Stimulated activated CD8-positive, alpha-beta memory T cell treated with anti-CD3 and anti-CD28 coated beads, Interleukin-12 subunit alpha, Interleukin-12 subunit beta, amount 100 ng/mL, for 1 hour (primary cell): ENCODE measurements at places on chromosomes 11 and 22.

DNA sequence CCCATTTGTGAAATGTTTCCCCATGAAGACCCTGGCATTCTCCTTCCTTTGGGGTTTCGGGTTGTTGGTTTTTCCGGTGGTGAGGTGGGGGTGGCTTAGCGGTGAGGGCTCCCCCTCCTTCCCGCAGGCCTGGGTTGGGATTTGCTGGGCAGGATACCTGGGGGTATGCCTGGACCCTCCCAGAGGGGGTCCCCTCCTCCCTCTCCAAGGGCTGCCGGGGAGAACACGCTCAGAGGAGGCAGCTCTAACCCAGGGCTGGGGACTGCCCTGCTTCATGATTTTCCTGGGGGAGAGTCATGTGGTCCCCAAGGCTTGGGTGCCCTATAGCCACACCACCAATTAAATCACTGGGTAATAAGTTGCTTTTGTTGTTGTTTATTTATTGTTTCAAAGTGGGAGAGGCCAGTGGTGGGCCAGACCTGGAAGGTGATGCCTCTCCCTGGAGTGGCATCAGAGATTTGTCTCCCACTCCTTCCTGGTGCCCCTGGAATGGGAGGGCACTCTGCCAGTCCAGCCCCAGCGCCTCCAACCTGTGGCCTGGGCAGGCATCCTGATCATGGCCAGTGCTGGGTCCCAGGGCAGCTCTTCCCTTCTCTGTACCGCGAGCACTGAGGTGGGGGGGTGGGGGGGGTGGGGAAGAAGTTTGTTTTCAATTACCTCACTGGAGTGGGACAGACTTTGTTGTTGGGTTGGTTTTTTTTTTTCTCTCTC lies 1.3 kb upstream of the CLCF1 start:
- no peak for DNase-seq

GRCh38 chr11:59271811-59272327 lies 59.1 kb upstream of the MPEG1 start:
- no peak for DNase-seq

GRCh38 chr11:4095509-4096230 lies 1.1 kb downstream of the RRM1 start:
- DNase-seq: no peak

GRCh38 chr11:34745195-34745594 lies 124.3 kb downstream of the EHF start:
- DNase-seq: no peak

GRCh38 chr11:727281-727701 lies 20.0 kb upstream of the TALDO1 start:
- DNase-seq: no peak

GRCh38 chr11:19727246-19727645 lies 14.6 kb downstream of the NAV2 start:
- DNase-seq: no peak

DNA sequence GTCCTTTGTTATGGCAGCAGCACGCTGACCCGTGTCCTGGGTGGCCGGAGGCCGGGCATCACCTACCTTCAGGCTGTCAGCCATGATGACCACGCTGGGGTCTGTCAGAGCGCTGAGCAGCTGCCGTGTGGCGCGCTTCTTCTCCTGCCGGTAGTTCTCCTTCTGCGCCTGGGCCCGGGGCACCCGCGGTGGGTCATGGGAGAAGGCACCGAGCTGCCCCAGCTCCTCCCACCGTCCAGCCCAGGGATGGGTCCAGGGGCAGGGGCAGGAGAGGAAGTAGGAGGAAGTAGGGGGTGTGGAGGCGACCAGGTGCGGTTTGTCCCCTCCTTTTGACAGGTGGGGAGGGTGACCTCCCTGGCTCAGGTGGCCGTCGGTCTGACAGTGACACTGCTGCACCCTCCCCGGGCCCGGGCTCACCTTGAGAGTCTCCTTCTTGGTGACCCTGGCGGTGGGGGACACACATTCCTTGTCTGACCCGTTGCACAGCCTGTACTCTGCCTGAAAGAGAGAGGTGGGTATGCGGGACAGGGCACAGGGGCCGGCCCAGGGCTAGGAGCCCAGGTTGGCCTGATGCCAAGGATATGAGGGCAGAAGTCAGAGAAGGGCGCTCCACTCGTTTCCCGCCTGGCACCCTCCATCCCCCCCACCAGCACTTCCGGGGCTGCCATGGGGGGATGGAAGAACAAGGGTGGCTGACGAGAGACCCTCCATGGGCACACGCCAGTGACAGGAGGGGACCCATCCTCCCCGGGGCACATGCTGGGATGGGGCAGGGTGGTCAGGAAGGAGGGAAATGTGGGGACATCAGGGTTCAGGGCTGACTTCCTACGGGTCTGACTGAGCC lies 43.0 kb downstream of the OSBPL5 start:
- no peak for DNase-seq

GRCh38 chr11:73661035-73661628 lies 14.8 kb downstream of the PLEKHB1 start:
- DNase-seq: peak; percentile 73

DNA sequence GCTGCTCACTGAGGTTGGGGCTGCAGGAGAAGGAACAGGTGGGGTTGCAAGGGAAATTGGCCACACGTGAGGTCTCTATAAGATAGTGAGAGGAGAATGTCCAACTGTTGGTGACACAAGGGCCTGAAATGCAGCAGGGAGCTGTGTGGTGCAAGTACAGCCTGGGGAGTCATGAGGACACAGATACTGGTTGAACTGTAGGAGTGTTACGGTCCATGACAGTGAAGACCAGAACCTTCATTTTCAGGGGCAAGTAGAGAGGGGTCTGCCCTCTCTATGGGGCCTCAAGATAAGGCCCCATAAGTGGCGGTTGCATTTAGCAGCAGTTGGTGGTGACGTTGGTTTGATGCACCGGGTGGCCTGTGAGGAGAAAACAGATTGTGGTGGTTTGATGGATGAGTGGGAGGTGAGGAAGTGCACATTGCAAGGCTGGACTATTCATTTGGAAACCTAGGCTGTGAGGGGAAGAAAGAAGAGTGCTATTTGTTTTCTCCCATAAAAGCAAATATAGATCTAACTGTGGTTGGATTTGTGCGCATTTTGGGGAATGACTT lies 39.4 kb downstream of the MICAL2 start:
- no peak for DNase-seq

GRCh38 chr11:70063121-70063520 lies 15.0 kb upstream of the ANO1 start:
- DNase-seq: no peak

DNA sequence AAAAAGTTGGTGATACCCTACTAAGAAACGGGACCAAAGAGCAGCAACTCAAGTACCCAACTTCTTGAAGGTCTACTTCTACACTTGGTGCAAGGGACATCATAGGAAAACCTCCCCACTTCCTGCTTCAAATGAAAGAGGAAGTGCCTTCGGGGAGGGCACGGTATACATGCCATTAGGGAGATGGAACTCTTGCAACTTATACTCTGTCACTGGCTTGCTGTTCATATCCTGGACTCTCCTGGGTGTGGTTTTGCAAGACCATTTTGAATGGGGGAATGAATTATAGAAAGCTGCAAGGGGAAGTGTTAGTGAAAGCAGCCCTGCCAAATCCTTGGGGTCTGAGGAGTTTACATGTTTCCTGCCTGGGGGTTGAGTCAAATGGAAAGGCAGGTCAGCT lies 41.9 kb downstream of the CSNK2A3 start:
- DNase-seq: no peak

DNA sequence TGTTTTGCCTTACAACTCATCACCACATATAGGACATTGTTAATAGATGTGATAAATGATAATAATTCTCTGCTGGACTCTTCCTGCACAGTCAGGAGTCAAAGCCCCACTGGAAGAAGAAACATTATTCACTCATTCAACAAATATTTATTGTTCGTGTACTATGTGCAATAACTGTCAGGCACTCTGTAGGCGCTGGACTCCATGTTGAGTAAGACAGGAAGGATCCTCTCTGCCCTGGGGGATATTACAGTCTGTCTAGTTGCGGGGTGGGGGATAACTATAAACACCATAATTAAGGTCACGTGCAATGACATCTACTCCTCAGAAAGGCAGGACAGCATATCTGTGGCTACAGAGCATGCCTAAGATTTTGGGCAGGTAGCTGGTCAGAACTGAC lies 281.1 kb downstream of the FAT3 start:
- no peak for DNase-seq

GRCh38 chr11:130909650-130910049 lies 6.6 kb downstream of the SNX19 start:
- DNase-seq: no peak

- DNase-seq: no peak
These were observed 69.4 kb downstream of the BUD13 start for GRCh38 chr11:116703421-116703820.

GRCh38 chr11:122769126-122769780 lies 69.0 kb upstream of the CRTAM start:
- no peak for DNase-seq

- no peak for DNase-seq
These were observed 24.2 kb downstream of the MS4A6A start for GRCh38 chr11:60158636-60159035.

DNA sequence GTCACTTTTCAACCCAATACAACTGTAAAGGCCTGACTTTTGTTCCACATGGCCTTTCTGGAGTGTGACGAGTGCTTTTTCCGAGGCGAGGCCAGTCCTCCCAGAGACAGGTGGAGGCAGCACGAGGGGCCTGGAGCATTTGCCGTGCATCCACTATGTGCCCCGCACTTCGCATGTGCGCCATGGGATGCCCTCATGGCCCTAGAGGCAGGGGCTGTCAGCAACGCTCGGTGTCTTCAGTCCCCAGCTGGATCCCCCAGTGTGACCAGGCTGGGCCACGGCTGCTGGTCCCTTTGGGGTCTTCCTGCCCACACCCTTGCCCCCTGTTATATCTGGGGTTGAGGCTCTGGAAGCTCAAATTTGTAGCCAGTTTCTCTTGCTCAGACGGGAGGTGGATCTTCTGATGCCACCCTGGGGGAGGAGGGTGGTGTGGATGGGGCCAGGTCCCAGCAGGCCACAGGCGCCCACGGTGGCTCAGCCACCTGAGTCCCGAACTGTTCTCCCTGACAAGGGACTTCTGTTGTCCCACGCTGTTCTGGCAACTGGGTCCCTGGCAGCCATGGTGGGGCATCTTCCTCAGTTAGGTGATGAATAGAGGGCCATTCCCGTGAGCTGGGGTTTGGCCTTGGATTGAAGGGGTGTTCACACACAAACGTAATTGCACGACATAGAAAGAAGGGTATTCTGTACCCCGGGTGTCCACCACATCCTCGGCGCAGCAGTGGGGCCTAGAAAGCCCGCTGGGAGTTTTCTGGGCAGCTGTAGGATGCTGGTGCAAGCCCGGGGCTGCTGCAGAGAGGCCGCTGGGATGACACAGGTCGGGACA lies 100.9 kb downstream of the CTTN start:
- no peak for DNase-seq

- DNase-seq: no peak
These were observed 83.2 kb upstream of the GAL start for GRCh38 chr11:68601147-68601546.

GRCh38 chr11:120563703-120564572 lies 52.4 kb downstream of the GRIK4 start:
- no peak for DNase-seq

GRCh38 chr11:8913961-8914660 lies 3.1 kb downstream of the AKIP1 start:
- DNase-seq: peak; percentile 14

- no peak for DNase-seq
These were observed 15.7 kb upstream of the IL10RA start for GRCh38 chr11:117970400-117971024.

DNA sequence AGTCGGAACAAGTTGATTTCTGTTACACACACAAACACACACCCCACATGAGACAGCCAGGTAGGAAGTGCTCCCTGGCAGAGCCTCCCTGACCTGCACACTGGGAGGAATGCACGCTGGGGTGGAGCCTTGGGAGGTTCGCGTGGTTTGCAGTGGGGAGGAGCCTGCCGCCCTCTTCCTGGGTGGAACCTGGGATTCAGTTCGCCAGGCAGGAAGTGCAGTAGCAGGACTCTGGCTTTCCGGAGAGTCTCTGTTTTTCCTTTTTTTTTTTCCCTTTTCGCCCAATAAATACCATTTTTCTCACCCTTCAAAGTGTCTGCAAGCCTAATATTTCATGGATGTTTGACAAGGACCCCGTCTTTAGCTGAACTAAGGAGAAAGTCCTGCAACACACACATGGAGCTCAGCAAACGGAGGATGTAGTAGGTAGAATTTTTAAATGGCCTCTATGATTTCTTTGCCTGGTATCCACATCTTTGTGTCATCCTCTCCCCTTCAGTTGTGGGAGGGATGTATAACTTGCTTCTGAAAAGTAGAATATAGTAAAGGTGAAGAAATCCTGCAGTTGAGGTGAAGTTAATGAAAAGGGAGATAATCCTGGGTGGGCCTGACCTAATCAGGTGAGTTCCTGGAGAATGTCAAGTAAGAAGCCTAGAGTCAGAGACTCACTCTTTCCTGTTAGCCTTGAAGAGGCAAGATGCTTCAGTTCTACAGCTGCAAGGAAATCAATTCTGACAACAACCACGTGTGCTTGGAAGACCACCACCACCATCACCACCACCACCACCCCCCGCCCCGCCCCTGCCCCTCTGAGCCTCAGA lies 72.9 kb downstream of the PIWIL4 start:
- no peak for DNase-seq

GRCh38 chr11:46119352-46120216 lies 1.7 kb downstream of the PHF21A start:
- no peak for DNase-seq

- DNase-seq: peak; percentile 47
These were observed 21.5 kb downstream of the CYTH4 start for GRCh38 chr22:37303821-37304274.

DNA sequence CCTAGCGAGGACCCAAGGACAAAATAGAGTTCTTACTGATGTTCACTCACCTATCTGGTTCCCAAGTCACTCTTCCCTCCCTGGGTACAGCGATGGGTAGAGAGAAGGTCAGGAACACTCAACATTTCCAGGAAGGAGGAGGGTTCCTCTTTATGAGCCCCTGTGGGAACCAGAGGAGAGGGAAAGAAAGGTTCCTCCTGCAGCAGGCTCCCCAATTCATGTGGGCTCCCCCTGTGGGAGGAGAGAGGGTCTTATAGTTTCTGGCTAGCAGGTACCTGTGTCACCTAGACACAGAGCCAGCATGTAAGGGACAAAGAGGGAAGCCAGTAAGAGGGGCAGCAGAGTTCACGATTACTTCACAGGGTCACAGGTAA lies 93.5 kb downstream of the DBX1 start:
- DNase-seq: no peak

DNA sequence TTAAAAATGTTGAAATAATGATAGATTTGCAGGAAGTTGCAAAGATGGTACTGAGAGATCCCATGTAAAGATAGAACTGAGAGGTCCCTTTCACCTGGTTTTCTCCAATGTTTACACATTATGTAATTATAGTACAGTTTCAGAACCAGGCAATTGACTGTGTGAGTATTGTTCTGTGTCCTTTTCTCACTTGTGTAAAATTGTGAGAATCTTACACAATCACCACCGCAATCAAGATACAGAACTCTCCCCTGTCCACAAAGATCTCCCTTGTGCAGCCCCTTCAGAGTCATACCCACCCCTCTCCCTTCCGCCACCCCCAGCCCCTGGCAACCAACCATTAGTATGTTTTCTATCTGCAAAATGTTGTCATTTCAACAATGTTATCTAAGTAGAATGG lies 119.8 kb upstream of the NAV2 start:
- no peak for DNase-seq

GRCh38 chr11:66958956-66959274 lies 732 bp upstream of the PC start:
- no peak for DNase-seq
